Brain (organoid and tissue), 16 donors: ENCODE measurements at places on chromosomes 3 and 15. TPM values are rescaled to one million over a fixed set of nuclear protein-coding genes. Genes with fewer than 3 reads are reported as not detected.

The SNX22 gene
- 13.4 TPM for polyA plus RNA-seq

The EPHA6 gene
- 0.12 TPM for polyA plus RNA-seq

The P3H2 gene
- polyA plus RNA-seq = 1.0 TPM

The SMCO1 gene
- polyA plus RNA-seq = not detected

The LPP gene
- 2.1 TPM for polyA plus RNA-seq

The TIMP4 gene
- polyA plus RNA-seq = 9.1 TPM

The ABHD6 gene
- 19.4 TPM for polyA plus RNA-seq

The GRK7 gene
- polyA plus RNA-seq = not detected

The MESP2 gene
- 1.6 TPM for polyA plus RNA-seq

The MEGF11 gene
- polyA plus RNA-seq = 10.1 TPM

The ABI3BP gene
- polyA plus RNA-seq = 4.3 TPM

The SAMMSON gene
- not detected for polyA plus RNA-seq

The HCLS1 gene
- polyA plus RNA-seq = 7.0 TPM

The APEH gene
- 74.0 TPM for polyA plus RNA-seq

The GOLGA6L7 gene
- not detected for polyA plus RNA-seq

The PLIN1 gene
- 3.3 TPM for polyA plus RNA-seq

The ADAMTSL3 gene
- 0.98 TPM for polyA plus RNA-seq

The PPP2R3A gene
- 3.6 TPM for polyA plus RNA-seq

The GNAT1 gene
- 0.59 TPM for polyA plus RNA-seq

The OXTR gene
- polyA plus RNA-seq = 0.42 TPM

The CYP1A1 gene
- polyA plus RNA-seq = 0.17 TPM

The ANKRD34C gene
- polyA plus RNA-seq = 0.20 TPM

The PRICKLE2 gene
- 2.5 TPM for polyA plus RNA-seq

The UQCRC1 gene
- 205 TPM for polyA plus RNA-seq

The KY gene
- polyA plus RNA-seq = 0.44 TPM

The CKMT1B gene
- polyA plus RNA-seq = 43.7 TPM

The CNTN3 gene
- polyA plus RNA-seq = 0.29 TPM

The ADPRH gene
- 1.2 TPM for polyA plus RNA-seq

The CACNA2D3 gene
- polyA plus RNA-seq = 3.7 TPM

The MOBP gene
- 204 TPM for polyA plus RNA-seq

The PARL gene
- polyA plus RNA-seq = 39.6 TPM

The AADAC gene
- polyA plus RNA-seq = not detected

The LYZL4 gene
- not detected for polyA plus RNA-seq

The TM4SF4 gene
- polyA plus RNA-seq = not detected

The CYP1A2 gene
- not detected for polyA plus RNA-seq

The ARRDC4 gene
- 4.3 TPM for polyA plus RNA-seq

The ZCWPW2 gene
- 0.20 TPM for polyA plus RNA-seq
